Stimulated activated CD4-positive, alpha-beta T cell treated with anti-CD3 and anti-CD28 coated beads, Interleukin-12 subunit alpha, Interleukin-12 subunit beta, amount 100 ng/mL, for 4 hours (primary cell): ENCODE measurements at places on chromosomes 3 and 15.

DNA sequence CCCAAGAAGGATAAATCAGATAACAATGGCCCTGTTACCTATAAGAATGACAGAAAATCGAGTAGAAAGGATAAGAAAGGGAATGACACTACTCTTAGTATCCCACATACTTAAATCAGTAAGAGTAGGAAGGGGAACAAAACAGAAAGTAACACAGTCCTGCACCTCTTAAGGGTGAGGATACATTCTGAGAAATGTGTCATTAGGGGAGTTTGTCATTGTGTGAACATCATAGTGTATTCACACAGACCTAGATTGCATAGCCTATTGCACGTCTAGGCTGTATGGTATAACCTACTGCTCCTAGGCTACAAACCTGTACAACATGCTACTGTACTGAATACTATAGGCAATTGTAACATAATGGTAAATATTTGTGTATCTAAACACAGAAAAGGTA lies 142.6 kb downstream of the PLCH1 start:
- DNase-seq: no peak

GRCh38 chr15:84721371-84721770 lies 5.4 kb upstream of the SEC11A start:
- no peak for DNase-seq

DNA sequence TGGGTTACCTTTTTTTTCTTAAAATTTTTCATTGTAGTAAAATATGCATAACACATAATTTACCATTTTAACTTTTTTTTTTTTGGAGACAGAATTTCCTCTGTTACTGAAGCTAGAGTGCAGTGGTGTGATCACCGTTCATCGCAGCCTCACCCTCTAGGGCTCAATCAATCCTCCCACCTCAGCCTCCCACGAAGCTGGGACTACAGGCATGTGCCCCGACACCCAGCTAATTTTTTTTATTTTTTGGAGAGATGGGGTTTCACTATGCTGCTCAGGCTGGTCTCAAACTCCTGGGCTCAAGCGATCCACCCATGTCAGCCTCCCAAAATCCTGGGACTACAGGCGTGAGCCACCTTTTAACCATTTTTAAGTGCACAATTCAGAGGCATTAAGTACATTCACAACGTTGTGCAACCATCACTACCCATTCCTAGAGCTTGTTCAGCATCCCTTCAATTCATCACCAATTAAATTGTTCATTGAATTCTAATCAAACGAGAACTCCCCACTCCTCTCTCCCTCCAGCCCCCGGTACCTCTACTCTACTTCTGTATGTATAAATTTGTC lies 44.6 kb downstream of the BHLHE40 start:
- DNase-seq: no peak

DNA sequence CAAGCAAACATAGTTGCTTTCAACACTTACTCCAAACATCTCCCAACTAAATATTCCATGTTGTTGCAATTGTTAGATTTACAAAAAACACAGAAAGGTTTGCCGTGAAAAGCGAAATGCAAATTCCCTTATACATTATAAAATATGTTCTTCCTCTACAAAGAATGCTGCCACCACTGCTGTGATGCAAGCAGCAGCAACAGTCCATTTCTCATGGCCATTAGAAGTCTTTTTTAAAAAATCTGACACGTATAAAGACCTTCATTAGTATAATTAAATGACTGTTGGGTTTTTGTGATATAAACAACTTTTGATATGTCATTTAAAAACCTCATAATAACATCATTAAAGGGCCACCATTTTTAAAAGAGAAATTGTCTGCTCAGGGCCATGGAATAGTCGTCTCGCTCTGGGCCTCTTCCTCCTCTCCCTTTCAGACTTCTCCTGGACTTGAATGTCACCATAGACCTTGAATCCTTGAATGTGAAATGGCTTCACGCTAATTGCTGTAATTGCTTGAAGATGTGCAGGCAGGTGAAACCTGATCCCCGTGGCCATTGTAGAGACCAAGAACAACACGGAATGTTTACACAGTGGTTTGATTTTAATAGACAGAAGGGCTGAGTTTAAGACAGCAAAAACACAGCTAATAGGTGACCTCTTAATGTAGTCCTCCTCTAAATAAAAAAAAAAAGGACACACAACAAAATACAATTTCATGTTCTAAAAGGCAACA lies 450.4 kb downstream of the FOXP1 start:
- no peak for DNase-seq

- DNase-seq: no peak
These were observed 28.3 kb upstream of the TMEM42 start for GRCh38 chr3:44833394-44833793.

DNA sequence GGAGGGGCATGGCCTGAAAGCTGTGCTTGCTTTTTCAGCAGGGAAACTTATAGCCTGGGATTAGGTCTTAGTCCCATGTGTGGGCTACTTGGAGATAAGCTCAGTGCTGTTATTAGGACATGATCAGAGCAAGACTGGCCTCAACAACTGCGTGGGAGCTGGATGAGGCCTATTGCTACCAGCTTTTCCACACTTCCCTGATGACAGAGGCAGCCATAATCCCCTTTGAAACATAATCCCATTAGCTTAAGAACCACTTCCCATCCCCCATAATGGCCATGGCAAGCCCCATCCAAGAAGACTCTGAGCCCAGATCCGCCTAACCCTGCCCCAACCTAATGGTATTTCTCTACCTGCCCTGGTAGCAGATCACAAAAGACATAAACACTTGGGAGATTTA lies 26.6 kb upstream of the GK5 start:
- no peak for DNase-seq

GRCh38 chr15:33639978-33640377 lies 328.3 kb upstream of the CHRM5 start:
- no peak for DNase-seq

GRCh38 chr3:97917813-97918536 lies 54.3 kb downstream of the RIOX2 start:
- DNase-seq: no peak

- DNase-seq: no peak
These were observed 2.4 kb upstream of the CFAP91 start for GRCh38 chr3:119700269-119700919.
